ENCODE measurements at places on chromosomes 3 and 15. TPM values are rescaled to one million over a fixed set of nuclear protein-coding genes. Genes with fewer than 3 reads are reported as not detected.

DNA sequence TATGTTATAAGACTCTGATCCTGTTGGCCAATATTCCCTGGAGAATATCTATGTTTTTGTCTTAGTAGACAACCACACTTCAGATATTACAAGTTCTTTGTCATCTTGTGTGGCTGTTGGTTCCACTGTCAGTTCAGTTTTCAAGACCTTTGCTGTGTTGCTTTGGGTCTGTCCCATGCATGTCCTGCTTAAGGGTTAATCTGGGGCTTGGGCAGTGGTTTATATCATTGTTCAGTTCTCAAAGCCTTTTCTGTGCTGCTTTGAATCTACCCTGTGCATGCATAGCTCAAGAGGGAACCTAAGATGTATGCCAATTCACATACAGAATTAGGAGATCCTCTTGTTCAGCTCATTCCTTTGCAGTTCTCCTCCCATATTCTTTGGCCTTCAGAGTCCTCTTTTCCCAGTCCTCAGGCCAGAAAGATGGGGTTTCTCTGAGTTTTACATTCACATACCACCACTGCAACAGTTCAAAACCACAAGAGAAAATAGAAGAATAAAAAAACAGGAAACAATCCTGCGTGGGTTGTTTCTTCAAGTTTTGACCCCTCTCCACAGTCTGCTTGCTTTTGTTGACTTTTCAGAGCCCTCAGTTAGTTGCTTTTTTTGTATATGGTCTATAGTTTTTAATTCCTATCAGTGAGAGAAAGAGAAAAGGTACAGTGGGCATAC lies 21.6 kb downstream of the BUB1B start:
- DNase-seq, result no peak

- peak; percentile 7 for DNase-seq
These were observed 1.9 kb downstream of the DMXL2 start for GRCh38 chr15:51620641-51621040.

- DNase-seq, result no peak
These were observed 35.7 kb downstream of the BOC start for GRCh38 chr3:113247068-113247467.

GRCh38 chr3:139519998-139520737 lies 19.4 kb downstream of the RBP1 start:
- DNase-seq, result no peak

DNA sequence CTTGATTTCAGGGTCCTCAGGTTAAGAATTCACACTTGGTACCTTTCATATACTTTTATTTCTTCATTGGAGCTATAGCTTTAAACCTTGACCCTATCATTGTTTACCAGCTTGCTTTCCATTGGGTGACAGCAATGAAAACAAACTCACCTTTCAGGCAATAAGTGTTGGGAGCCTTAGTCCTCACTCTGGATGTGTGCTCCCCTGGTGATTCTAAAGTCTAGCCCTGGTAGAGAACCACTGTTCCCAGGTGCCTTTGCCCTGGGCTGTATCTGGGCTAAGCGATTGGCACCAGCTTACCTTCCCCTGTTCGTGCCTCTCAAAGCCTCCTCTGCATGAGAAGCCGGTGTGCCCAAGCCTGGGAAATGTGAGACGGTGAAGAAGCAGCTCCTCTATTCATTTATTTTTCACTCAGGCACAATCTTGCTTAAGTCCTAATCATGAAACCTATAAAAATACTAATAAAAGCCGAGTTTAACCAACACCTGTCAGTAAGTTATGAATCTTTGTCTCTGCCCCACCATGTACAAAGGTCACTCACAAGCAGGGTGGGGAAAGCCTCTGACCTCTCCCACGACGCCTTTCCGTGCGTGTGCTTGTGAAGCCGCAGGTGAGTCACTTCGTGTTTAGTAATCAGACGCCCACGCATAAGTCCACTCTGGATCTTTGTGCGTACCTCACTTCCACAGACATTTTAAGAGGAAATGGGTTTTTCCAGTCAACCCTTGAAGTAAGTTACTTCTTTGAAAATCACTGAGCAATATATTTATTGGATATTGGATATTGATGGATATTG lies 12.8 kb upstream of the ARRDC4 start:
- no peak for DNase-seq

DNA sequence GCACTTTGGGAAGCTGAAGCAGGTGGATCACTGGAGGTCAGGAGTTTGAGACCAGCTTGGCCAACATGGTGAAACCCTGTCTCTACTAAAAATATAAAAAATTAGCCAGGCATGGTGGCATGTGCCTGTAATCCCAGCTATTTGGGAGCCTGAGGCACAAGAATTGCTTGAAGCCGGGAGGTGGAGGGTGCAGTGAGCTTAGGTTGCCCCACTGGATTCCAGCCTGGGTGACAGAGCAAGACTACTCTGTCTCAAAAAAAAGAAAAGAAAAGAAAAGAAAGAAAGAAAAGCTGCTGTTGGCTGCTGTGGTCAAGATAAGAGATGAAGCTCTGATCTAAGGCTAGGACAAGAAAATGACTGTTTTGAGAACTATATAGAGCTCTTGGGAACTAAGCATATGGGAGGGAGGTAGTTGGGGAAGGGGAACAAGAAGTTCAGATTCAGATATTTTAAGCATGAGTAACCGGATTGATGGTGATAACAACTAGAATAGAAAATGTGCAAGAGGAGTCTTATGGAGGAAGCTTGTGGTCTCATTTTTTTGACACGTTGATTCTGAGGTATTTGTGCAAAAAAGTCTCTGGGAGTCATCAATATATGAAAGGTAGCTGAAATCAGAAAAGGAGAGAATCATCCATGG lies 25.7 kb downstream of the DNAH12 start:
- no peak for DNase-seq

GRCh38 chr3:30199096-30199759 lies 407.2 kb upstream of the TGFBR2 start:
- peak; percentile 84 for DNase-seq

- peak; percentile 64 for DNase-seq
These were observed 331 bp downstream of the RNU6-1 start for GRCh38 chr15:67839499-67839928.

DNA sequence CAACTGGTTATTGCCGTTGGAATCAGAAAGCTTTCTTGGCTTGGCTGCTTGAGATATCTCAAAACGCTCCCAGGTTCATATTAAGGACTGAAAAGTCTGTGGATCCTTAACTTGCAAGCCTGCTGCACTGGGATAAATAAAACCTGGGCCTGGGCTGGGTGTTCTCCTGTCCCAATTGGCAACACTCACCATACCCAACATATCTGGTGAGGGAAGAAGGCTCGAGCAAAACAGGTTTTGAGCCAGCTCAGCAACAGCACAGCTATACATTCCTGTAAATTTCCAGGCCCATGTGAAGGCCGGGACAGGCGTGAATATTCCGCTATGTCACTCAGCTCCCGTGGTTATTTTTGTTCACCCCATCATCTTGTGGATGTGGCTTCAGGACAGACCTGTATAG lies 169.0 kb upstream of the BCL6 start:
- no peak for DNase-seq

DNA sequence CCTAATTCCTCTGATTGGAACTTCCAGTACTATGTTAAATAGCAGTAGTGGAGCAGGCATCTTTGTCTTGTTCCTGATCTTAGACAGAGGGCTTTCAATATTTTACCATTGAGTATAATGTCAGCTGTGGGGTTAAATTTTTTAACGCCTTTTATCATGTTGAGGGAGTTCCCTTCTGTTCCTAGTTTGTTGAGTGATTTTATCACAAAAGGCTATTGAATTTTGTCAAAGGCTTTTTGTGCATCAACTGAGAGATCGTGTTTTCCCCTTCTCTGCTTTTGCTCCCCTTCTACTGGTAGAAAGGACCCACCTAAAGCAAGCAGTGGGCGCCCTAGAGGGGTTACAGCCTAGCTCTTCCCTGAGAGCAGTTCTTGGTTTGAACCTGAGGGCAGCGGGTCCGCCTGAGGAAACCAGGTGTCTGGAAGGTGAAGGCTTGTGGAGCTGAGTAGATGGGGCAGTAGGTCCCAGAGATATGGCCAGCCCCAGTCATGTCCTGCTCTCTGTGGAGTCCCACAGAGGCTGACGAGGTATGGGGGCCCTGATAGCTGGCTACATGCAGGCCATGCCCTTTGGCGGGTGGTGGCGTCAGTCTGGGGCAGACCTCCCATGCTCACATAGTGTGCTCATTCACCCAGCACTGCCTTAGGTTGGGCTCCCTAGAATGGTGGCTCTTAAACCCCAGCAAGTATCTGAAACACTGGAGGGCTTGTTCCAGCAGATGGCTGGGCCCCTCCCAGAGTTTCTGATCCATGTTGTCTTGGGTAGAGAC lies 11.3 kb downstream of the HDAC11 start:
- no peak for DNase-seq

- no peak for DNase-seq
These were observed 177.2 kb downstream of the POLR2M start for GRCh38 chr15:57883701-57884100.

DNA sequence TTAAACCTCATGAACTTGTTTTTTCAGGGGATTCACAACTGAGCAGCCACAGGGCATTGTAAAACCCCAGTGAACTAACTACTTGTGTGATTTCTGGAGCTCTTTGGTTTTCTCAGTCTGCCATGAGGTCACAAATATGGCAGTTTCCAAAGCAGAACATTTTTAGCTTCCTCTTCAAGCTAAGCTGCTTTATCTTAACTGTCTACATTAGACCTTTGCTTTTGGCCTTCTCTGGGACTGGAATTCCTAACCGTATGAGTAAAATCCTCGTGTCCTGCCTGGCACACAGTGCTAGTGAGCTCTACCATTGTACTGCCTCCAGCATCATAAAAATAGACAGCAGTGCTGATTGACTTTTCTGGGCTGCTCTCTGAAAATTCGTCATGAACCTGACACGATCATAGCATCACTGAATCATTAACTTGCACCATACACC lies 22.1 kb downstream of the CDIN1 start:
- no peak for DNase-seq

DNA sequence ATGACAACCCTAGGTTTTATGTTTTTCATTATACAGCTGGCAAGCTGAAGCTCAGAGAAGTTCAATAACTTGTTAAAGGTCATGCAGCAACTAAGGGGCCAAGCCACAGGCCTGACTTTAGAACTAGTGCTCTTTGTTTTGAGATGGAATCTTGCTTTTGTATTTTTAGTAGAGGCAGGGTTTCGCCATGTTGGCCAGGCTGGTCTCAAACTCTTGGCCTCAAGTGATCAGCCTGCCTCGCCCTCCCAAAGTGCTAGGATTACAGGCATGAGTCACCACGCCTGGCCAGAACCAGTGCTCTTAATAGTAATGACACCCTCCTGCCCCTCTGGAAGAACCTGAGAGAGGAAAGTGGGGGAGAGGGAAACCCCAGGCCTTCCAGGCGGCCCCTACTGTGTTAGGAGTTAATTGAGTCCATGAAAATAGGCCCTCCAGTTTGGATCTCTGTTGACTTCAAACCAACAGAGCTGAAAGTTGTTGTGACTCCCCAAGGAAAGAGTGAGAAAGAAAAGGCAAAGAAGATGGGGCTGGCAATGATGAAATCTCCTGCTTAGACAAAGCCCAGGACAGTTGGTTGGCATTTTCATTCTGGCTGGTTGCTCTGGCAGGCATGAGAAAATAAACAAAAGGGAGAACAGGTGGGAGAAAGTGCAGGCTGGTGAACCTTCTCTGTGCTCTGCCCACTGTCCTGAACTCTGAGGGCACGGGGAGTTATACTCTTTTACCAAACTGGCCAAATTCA lies 3.6 kb upstream of the PRRT3 start:
- no peak for DNase-seq

DNA sequence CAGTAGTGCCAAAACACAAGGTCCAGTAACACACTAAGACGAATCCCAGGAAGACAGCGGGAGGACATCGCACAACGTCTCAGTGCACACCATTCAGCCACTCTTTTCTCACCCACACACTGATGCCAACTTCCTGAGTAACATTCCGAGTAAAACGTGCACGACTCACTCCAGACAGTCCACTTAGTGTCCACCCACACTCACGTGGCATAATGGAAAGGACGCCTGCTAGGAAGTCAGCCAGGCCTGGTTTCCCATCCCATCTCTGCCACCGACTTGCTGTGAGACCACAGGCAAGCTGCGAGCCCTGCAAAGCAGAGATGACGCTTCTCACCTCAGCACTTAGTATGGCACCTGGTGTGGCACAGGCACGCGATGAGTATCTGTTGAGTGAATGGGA lies 36.8 kb upstream of the VGLL4 start:
- DNase-seq, result no peak

Gene MYRIP
- polyA plus RNA-seq, result 4.3 TPM

Gene CP
- polyA plus RNA-seq, result 8.1 TPM

Gene MAP1A
- polyA plus RNA-seq, result 107 TPM

Gene NPAP1
- not detected for polyA plus RNA-seq

Gene GABRB3
- 61.1 TPM for polyA plus RNA-seq

Gene PRSS50
- not detected for polyA plus RNA-seq

Gene EBLN2
- not detected for polyA plus RNA-seq

Gene STAC
- polyA plus RNA-seq, result 13.9 TPM

Gene LCTL
- polyA plus RNA-seq, result 0.24 TPM

Measured in brain (organoid and tissue), 16 donors.